ENCODE measurements at places on chromosomes 16 and 17. TPM values are rescaled to one million over a fixed set of nuclear protein-coding genes. Genes with fewer than 3 reads are reported as not detected.

- DNase-seq = no peak
Observed at GRCh38 chr17:33574942-33575445, 281.9 kb upstream of the ASIC2 start.

TEKT1 gene
- not detected for total RNA-seq

DNA sequence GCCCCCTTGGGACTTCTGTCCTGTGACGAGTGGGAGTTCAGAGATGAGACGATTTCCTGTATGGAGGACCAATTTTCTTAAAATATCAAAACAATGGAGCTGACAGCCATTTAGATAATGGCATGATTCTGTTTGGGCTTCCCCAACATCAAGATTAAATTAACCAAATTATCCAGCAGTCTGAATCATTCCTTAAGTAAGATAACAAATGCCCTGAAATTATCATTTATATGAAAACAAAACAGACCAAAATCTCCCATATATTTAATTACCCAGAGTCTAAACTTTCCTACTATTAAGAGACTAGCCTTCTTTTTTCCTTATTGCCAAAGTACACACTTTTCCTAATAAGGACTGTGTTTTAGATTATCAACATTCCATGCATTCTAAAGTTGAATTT is 550.1 kb upstream of the PSMD7 start:
- no peak for DNase-seq

RGS9 gene
- total RNA-seq = 4.2 TPM

HSD17B1 gene
- total RNA-seq = 6.5 TPM

- peak; percentile 40 for DNase-seq
Observed at GRCh38 chr16:68985268-68985667, 120.2 kb upstream of the HAS3 start.

- no peak for DNase-seq
Observed at GRCh38 chr16:3856367-3857141, 24.0 kb downstream of the CREBBP start.

- no peak for DNase-seq
Observed at GRCh38 chr17:63985387-63986140, 12.6 kb upstream of the PRR29 start.

DNA sequence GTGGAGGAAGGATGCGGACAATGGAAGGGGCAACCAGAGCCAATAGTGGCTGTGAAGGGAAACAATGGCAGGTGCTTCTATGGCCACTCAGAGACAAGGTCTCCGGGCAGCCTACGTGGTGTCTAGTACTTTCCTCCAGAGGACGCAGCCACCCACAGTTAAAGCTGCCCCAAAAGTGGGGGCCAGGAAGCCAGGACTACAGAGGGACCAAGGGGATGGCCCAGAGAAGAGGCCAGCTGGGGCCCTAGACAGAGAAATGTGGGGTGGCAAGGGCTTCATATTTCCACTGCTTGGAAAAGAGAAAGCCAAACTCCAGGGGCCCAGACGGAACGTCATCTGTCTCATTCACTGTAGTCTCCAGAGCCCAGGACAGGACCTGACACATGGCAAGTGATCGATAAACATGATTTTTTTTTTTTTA is 837 bp upstream of the PER1 start:
- no peak for DNase-seq

GRCh38 chr17:45018848-45019711 is 32.4 kb downstream of the DCAKD start:
- no peak for DNase-seq

GRCh38 chr16:56190048-56190676 is 1.1 kb upstream of the GNAO1 start:
- DNase-seq = no peak

GRCh38 chr17:82793974-82794630 is 42.2 kb downstream of the TBCD start:
- no peak for DNase-seq

DNA sequence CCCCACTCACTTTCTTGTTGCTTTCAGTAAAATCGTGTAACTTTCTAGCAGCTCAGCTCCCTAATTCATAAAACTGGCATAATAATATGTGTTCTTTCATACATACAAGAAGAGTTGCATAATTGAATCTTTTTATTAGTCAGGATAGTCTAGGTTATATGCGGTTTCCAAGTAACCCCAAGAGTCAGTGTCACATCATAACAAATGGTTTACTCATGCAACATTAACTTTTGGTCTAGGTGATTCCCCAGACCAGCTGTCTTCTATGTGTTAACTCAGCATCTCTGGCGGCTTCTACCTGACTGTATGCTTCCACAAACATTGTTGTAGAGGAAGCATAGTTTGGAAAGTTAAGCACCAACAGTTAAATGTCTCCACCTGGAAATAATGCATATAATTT is 1000.4 kb downstream of the CDH11 start:
- peak; percentile 86 for DNase-seq

DNA sequence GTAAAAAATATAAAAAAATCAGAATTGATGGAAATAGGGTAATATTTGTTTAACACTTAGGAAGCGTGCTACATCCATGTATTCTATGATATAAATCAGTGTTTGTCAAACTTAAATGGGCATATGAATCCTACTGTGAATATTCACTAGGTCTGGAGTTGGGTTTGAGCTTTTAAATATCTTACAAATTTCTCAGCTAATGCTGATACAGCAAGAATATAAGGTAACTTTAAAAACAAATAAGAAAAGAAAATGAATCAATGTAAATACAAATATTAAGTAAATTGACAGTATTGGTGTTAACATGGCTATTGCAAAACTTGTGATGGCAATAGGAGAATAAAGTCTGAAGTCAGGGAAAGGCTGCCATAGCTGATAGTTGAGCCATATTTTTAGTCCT is 3.6 kb downstream of the MYH13 start:
- no peak for DNase-seq

HOXB4 gene
- total RNA-seq = 0.03 TPM

- DNase-seq = no peak
Observed at GRCh38 chr16:5058476-5058875, 7.3 kb downstream of the C16orf89 start.

- DNase-seq = peak; percentile 52
Observed at GRCh38 chr17:15351925-15352324, 10.5 kb upstream of the TEKT3 start.

DNA sequence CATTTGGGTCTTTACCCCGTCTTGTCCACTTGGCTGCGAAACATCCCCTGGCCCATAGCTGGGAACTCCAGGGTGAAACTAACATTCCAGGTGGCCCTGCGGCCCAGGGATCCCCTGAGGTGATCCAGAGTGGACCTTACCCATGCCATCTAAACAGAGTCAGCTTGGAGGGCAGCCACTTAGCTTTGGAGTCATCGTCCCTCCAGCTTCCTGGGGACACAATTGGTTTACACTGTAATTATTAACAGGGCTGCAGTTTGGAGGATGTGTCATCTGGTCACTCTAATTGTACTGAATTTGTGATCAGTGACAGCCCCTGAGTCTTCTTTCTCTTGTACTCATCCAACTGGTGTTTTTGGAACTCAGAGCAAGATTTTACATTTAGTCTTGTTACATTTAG is 149.9 kb downstream of the ENGASE start:
- no peak for DNase-seq

- DNase-seq = peak; percentile 48
Observed at GRCh38 chr17:49361129-49361901, 735 bp downstream of the ZNF652 start.

DNA sequence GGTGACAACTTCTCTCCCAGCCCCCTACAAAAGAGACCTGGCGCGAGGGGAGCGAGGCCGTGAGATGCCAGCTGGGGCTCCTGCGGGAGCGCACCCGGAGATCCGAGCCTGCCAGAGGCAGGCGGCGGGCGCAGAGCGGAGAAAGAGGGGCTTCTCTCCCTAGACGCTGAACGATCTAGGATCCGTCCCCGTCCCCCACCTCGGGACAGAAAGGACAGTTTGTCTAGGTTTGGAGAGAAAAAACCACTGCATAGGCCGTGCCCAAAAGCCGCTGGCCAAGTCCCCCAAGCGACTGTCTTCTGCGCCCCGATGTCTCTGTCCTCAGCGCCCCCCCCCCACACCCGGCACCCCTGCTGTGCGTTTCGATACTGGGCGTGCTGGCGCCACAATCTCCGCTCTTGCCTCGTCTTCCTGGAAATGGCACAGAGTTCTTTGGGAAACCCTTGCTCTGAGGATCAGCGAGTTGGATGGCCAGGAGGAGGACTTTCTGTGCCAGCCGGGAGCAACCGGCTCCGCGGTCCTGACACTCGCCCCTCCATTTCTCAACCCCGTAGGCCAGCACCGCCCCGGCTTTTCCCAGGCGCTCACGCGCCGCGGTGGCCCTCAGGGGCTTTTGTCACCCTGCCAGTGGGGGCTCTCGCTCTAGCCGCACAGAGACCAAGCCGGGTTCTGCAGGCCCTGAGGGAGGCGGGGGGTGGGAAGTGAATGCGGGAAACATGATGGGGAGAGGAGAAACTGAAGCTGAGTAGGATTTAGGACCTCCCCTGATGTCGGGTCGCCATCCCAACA is 1.0 kb downstream of the SSTR2 start:
- no peak for DNase-seq

DNA sequence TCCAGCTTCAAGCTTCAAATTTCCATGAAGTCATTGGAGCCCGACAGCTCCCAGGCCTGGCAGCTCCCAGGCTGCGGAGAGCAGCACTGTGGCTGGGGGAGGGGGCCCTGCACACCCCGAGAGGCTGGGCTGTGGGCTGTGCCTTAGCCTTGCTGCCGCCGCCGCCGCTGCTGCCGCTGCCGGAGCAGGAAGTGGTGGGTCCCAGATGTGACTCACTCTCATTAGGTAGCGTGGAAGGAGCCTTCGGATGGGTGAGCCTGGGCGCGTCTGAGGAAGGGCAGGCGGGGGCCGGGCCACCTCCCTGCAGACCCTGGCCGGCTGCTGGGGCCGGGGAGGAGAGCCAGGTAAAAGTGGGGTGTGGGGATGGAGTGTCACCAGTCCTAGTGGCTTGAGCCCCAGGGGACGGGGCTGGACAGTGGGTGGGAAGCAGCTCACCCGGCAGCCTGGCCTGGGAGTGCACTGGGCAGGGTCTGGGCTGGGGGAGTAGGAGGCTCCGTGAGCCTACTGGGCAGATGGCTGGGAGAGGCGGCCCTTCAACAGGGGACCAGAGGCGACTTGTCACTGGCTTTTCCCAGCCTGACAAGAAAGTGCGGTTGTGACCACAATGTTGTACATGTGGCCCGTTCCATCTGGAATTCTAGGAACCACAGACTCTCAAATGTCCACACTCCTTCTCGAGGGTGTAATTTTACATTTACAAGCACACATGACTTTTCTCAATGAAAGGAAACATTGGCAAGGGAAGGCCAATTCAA is at the start of gene ADCY7:
TSS of gene ADCY7 (plus strand) at position 215 of the 755 bp plus-strand sequence. CDS start 21,629 bp downstream, outside the sequence.
- DNase-seq = peak; percentile 54

DNA sequence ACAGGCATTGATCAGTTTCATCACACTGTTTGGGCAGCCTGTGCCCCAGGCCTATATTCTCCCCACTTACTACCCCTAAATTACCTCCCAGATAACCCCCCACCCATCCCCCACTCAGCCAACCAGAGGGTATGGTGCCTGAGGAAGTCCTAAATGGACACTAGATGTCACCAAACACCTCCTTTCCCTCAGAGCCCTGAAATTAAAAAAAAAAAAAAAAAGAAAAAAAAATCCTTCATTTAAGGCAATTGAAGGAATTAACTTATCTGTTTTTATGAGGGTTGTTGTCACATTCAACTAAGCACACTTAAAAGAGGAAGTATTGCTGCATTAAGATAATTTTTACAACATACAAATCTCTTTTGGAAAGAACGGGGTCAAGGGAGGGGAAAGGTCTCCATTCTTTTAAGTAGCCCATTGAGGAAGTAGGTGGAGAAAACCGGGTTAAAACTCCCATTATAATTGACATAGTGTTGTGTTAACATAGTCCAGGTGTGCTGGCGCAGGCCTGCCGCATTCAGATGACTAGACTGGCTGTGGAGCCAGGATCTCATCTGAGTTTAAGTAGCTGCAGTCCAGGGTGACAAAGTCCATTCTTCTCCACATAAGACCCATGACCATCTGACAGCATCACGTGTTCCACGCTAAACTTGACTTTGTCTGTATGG is 46.3 kb downstream of the SNX11 start:
- peak; percentile 4 for DNase-seq

GSG1L gene
- not detected for total RNA-seq

PHOSPHO1 gene
- 0.31 TPM for total RNA-seq

GRCh38 chr17:45441526-45442310 is 9.0 kb upstream of the ARHGAP27 start:
- no peak for DNase-seq

DNA sequence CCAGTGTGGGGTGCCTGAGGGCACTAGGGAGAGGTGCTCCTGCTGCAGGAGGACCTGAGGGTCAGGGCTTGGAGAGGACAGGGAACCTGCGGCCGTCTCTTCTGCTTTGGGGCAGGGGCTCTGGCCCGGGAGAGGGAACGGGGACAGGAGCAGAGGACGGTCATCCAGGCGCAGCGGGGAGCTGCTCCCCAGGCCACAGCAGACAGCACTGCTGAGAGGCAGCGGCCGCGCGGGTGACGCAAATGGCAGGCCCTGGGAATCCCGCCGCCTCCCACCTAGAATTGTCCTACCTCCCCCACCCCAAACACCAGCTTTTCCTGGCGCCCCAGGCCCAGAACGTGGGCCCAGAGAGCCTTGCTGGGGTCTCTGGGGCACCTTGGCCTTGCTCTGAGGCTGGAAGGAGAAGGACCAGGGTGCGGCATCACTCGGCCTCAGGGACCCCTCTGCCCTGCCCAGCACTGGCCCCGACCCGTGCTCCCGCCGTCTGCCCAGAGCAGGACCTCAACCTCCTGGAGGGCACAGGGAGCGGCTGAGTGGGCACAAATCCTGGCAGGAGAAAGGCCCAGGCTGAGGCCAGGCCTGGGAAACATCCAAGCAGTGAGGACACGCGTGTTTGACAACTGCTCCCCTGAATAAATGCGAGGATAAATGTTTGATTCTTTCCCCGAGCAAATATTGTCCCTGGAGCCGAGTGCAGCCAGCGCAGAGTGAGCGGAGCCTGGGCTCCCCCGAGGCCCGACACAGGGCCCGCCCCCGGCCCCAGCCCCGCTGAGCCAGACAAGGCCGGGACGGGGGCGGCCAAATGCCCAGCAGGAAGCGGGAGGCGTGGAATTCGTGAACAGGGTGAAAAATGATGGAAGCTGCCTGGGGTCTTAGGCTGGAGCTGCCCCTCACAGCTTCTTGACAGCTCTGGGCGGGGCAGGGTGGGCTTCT is 8.5 kb downstream of the SSTR5 start:
- DNase-seq = no peak

Data from foreskin keratinocyte (primary cell).